M059J (cell line): ENCODE measurements at places on chromosomes 11 and 22.

DNA sequence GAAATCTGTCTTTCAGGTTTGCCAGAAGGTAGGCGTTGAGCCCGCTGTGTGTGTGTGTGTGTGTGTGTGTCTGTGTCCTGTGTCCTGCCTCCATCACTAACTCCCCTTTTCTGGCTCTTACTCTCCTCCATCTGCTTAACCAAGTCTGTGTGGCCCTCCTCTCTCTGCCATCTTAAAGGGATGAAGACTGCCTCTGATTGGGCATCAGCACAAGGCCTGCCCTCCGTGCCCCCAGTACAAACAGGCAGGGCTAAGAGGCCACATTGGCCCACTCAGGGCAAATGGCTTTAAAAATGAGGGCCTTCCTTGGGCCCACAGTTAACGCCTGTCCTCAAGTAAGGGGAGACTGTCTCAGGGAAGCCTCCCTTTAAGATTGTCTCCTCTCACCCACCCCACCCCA lies 10.9 kb downstream of the RCOR2 start:
- DNase-seq, result no peak

DNA sequence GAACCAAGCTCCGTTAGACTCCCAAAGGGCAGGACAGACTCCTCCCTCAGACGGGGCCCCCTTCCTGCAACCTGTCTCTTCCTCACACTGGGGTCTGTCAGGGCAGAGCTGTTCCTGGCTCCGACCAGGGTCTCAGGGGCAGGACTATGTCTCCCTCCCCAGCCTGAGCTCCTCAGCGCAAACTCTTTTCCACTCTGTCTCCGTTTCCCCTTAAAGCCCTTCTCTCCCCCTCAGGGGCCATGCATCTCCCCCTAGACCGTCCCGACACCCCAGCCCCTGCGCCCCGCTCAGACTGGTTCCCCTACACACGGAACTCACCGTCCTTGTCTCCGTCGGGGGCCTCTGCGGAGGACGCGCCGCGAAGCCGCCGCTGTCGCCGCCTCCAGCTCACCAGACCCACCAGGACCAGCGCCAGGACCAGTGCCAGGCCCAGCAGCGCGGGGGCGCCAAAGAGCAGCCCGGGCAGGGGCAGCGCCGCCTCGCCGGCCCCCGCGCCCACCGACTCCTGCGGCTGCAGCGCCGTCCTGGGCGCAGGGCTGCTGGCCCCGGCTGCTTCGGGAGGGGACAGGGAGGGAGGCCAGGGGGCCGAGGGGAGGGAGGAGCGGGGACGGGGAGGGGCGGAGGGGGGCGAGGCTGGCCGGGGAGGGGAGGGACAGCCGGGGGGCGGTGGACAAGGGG lies 684 bp downstream of the TNFRSF13C start:
- DNase-seq, result no peak

- DNase-seq, result no peak
Observed at GRCh38 chr11:114847306-114847975, 169.1 kb downstream of the NXPE2 start.

DNA sequence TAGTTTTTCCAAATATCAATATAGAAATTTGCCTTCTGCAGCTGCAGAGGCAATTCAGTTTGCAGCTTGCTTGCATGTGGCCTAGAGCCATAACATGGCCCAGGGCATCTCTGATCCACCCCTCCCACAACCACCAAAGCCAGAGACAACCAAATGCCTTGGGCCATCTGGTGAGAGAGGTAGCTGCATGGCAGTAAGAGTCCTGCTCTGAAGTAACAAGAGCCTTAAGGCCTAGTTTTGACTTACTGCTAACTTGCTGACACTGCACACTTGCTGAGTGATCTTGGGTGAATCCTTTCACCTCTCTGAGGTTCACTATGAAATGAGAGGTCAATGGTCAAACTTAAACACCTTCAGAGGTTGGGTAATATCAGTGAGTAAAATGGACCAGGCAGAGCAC lies 4.9 kb upstream of the SPECC1L start:
- DNase-seq, result peak; percentile 48

DNA sequence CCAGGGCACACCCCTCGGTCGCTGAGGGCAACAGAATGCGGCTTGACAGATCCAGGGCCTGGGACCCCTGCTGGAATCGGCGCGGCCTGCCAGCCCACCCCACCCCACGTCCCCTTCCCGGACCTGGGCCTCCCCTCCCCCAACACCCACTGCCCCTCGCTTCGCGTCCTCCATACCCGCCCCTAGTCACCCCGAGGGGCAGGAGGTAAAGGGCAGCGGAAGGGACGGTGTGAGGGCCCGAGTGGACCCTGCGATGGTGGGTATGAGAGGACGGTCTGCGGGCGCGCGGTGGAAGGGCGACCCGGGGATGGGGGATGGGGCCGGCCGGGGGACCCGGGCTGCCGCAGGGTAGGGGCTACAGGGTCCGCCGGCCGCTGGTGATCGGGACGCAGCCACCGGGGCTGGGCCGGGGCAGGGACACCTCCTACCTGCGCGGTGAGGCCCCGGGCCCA lies 311 bp downstream of the APBB1 start:
- no peak for DNase-seq

DNA sequence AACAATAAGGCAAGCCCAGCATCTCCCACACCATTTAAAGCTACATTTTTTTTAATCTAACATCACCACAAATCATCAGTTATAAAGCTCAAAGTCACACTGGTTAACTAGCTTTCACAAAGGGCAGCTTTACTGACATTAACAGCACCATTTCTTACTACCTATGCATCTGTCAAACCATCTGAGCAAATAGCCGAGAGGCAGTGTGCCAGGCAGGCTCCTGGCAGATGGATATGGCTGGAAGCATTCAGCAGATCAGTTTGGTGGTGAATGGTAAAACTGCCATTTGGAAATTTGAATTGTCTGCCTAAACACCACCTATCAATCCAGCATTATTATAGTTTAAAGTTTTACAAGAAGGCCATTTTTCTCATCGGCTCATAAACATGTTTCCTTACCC lies 131.2 kb downstream of the TTC28 start:
- no peak for DNase-seq

GRCh38 chr11:40178470-40178869 lies 1281.0 kb downstream of the LRRC4C start:
- DNase-seq, result no peak
